ENCODE measurements at places on chromosomes 3 and 15.

DNA sequence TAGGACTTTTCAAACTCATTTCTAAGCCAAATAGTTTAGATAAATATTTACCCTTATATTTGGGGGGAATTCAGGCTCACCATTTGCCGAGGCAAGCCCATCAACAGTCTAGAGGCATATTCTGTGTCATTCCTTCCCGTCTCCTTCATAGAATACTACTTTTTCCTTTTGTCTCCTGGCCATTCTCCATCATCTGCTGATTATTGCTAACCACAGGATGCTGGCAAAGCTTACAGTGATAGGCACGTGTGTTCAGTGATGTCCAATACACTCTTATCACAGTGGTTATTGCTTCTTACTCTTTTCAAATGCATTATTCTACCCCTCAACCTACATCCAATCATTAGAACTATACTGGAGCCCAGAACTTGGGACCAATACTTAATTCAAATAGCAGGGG is 130.6 kb upstream of the ZBED2 start:
- DNase-seq, result no peak

DNA sequence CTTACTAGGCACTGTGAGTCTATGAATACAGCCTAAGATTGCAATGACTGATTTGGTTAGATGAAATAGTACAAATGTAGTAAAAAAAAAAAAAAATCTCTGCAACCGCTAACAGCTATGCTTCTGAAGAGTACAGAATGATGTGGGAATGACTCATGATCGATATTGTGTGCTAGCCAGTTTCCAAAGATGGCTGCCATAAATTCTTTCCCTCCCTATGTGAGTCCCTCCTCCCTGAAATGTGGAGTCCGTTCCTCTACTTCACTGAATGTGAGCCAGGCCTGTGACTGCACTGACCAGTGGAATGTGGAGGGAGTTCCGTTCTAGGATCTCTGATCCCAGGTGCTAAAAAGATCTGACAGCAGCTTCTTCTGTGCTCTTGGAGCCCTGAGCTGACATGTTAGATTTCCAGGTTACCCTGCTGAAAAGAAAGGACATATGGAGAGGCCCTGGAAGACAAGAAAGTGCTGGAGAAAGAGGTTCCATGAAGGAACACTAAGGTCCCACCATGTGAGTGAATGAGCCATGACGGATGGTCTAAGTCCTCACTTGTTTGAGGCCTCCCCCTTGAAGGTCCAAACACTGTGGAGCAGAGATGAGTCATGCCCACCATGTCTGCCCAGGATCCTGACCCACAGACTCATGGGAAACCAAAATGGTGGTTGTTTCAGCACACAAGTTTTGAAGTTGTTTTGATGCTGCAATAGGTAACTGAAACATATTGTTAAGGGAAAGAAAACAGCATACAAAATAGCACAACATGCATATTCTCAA is 46.3 kb downstream of the DGKG start:
- no peak for DNase-seq

GRCh38 chr3:61768284-61769037 is 207.1 kb downstream of the PTPRG start:
- no peak for DNase-seq

- DNase-seq, result no peak
These were observed 20.3 kb downstream of the LAMP3 start for GRCh38 chr3:183142199-183142598.

DNA sequence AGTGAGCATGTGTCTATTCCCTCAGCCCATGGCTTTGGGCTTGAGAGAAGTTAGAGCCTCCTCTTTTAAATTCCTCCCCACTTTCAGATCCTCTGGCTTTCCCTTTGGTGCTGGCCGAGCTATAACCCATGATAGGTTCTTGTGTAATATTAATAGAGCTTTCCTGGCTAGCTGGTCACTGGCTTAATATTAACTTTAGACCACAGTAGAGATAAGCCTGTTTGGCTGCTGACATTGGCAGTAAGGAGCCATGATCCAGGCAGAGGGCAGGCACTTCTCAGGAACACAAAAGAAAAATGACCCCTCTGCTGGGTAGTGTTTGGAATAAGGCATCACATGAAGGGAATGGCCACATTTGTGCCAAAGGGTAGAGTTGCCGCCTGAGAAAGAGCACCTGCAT is 65.4 kb upstream of the UMPS start:
- DNase-seq, result no peak

- DNase-seq, result no peak
These were observed 105.4 kb downstream of the HMG20A start for GRCh38 chr15:77525907-77526594.

DNA sequence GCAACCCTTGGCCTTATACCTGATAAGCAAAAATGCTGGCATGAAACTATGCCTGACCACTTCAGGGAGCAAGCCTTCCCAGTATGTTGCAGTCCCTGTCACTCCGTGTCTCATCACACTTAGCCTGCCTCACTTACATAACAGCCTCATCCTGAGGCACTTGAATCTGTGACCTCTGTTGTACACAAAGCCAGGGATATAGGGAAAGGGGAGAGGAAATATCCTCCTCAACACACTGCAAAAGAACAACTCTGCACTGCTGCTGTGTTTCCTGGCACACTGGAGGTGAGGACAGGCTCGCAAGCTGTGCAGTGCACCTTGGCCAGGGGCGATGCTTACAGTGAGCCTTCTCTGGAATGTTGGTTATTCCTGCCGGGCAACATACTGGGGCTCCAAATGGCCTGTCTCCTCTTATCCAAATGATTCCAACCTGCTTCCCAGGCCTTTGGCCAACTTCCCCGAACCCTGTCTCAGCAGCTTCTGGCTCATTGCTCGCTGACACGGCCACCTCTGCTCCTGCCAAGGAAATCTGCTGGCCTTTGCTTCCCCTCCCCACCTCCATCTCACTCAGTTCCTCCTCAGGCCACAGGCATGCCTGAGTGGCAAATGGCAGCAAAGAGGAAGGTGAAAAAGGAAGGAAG is 109.2 kb downstream of the CD47 start:
- DNase-seq, result no peak

Measured in dorsolateral prefrontal cortex (tissue), 122 donors.